NCI-H1092 treated with DMSO at 0.1 percent for 48 hours (cell line): ENCODE measurements at places on chromosomes 7 and 10.

DNA sequence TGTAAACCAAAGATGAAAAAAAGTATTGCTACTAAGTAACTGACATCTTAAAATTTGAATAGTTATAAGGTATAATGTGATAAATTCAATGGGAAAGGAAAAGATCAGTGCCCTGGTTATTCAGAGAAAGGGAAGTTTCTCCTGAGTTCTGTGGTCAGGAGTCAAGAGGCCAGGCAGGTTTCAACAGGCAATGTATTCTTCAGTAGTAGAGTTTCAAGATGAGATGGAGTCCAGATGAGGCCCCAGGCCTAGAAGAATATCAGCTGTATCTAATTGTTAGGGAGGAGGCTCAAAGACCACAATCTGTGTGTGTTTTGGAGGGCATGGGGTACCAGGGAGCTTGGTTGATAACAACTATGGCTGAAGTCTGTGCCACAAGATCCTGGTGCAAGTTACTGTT, 101.4 kb upstream of the DLX6 start:
- no peak for DNase-seq

DNA sequence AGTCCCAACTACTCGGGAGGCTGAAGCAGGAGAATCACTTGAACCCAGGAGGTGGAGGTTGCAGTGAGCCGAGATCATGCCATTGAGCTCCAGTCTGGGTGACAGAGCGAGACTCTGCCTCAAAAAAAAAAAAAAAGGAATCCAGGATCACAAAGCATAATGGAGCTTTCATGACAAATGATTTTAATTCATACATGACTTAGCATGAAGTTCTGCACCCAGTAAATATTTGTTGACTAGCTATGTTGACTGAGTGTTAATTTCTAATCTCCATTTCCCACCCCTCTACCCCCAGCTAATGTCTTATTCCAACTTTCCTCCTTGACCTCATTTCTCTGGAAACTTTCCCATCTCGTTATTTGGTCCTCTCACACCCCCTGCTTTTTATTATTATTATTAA, 53.3 kb downstream of the ATOH7 start:
- DNase-seq, result no peak

- DNase-seq, result peak; percentile 5
Observed at GRCh38 chr10:46787321-46787615, 124.0 kb upstream of the PTPN20 start.

DNA sequence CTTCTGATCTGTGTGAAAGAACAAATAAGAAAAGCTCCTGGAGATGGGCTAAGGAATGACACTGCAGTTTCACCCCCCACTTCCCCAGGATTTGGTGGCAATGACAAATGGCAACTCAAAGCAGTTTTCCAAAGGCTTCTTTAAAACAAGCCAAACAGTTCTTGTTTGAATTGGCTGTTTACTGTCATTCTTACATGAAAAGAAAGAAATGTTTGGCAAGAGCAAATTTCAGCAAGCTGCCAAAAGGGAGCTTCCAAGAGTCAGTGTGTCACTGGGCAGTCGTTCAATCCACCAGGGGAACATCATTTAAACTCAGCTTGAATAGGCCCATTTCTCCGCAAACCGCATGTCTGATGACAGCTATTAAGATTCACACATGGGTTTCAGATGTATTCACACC, 119.0 kb upstream of the RHOBTB1 start:
- no peak for DNase-seq

DNA sequence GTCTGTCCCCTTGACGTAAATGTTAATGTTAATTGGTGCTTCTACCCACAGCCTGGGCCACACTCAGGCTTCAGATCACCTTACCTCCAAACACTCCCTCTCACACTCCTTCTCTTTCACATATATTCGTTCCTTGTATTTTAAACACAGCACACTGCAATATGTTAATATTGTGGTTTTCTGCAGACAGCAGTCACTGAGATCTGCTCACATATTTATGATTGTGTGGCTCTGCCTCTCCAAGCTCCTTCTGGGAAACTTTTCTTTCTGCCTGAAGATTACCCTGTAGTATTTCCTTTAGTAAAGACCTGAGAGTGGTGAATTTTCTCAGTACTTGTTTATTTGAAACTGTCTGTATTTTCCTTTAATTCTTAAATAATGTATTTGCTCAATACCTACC, 104.7 kb downstream of the VWC2 start:
- DNase-seq, result no peak

DNA sequence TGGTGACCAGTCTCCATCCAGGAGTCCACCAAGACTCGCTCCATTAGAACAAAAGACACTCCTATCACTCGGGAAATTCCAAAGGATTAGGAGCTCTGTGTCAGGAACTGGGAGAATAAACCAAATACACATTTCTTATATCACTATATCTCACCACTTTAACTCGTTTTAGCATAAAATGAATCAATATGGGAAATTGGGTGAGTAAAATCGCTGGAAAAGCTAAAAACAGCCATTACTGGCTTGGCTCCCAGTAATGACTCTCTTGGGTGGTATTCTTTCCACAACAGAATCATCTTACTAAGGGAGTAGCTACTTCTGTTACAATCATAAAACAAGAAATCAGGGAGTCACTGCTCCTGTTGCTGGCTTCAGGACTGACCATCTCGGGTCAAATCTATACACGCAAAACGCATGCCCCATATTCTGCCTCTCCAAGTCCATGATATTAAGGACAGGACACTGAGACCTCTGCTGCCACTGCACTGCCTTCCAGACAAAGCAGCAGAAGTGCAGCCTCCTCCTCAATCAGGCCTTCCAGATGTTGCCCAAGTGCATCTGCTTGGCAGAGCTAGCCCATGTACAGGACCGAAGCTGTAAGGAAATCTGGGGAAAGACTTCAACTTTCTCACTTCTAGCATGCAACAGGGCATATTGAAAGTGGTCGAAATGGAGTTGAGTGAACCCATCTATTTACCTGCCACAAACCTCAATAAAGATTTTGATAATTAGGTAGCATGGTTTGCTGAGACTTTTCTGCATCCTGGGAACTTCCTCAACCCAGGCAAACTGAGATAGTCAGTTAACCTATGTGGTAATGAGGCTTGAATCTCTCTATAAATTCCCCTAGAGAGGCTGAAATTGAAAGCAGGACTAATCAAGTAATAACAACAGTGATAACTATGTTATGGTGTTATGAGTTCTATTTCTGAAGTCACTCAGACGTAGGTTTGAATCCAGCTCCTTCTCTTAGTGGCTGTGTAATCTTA, 14.4 kb upstream of the PANK1 start:
- DNase-seq, result no peak

- DNase-seq, result no peak
Observed at GRCh38 chr10:93412801-93413200, 69.3 kb downstream of the MYOF start.
